Osteocyte (in vitro differentiated cells): ENCODE measurements at places on chromosomes 4 and X. TPM values are rescaled to one million over a fixed set of nuclear protein-coding genes. Genes with fewer than 3 reads are reported as not detected.

NONO gene
- 465 and 499 TPM in 2 replicates for total RNA-seq

DNA sequence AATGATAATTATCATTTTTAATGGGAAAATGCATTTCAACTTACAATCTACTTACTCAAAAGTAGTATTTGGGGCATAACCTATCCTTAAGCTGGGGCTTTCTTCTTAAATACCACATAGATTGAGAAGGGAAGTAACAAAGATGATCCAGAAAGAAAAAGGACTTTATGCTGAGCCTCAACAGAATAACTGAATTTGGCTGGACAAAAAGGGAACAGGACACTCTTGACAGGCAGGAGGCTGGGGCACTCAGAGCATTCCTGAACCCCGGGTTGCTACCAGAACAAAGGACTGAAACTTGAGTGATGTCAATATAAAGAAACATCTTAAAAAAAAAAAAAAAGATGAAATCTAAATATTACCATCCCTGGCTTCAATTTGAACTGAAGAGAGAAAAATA, 23.9 kb downstream of the RELL1 start:
- DNase-seq, result no peak

DNA sequence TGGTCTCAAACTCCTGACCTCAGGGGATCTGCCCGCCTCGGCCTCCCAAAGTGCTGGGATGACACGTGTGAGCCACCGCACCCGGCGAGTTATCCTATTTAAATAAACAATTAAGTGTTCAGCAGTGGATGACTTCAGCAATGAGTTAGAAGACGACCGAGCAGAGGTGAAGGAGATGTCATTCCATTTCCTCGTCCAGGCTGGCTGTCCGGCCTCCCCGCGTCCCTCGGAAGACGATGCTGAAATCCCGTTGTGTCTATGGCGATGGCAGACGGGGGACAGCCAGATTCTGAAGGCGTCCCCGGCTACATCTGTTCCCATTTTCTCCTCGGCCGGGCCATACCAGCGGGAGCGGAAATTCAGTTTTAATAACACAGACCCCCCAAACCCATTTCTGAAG, 209.8 kb downstream of the CRLF2 start:
- no peak for DNase-seq

GRCh38 chrX:153882086-153882498, 3.9 kb downstream of the L1CAM start:
- no peak for DNase-seq

DAPP1 gene
- not detected in 2 replicates for total RNA-seq

- DNase-seq, result no peak
Measured at GRCh38 chr4:141724646-141725045, 88.3 kb downstream of the IL15 start.
